ENCODE measurements at places on chromosomes 4 and X.

DNA sequence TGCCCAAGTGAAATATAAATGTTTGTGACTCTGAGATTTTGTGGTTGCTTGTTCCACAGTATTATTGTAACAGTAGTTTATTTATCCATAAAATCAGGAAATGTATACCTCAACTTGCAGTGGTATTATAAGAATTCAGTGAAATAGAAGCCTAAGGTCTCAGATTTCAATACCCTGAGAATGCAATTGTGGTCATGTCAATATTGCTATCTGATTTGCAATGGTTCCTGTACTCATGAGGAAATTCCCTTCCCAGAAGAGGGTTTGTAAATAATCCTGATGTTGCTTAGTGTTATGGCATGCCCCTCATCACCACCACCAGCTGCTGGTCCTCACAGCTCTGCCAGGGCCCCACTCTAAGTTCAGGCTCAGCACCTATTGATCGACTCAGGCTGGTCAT, 67.8 kb downstream of the SLC34A2 start:
- DNase-seq = no peak

DNA sequence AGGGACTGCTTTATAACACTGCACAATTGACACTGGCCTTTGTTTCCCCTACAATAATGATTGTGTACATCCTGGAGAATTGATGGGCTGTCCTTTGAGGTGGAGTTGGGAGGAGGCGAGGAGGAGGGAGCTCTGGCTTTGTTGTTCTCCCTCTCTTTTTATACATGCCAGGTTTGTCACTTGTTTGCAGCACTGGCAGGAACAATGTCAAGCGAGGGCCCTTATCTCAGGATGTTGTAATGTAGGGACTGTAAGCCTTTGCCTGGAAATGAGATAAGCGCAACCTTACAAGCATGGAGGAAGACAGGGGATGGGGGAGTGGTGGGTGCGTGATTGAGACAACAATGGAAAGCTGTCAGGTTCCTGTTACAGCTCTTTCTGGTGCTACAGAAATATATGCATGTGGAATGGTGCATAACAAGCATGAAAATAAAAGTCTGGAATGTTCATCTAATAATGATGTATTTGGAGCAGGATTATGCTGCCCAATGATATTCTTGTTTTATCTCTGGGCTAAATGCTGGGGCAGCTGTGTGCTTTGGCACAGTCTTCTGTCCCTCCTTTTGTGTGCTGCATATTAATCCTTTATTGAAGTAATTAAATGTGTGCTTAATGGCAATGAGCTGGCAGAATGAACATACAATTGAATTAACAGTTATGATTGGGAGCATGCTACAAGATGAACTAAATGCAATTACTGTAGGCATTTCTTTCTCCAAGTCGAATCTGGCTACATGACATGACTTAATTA, 294.4 kb downstream of the GPAT3 start:
- no peak for DNase-seq

DNA sequence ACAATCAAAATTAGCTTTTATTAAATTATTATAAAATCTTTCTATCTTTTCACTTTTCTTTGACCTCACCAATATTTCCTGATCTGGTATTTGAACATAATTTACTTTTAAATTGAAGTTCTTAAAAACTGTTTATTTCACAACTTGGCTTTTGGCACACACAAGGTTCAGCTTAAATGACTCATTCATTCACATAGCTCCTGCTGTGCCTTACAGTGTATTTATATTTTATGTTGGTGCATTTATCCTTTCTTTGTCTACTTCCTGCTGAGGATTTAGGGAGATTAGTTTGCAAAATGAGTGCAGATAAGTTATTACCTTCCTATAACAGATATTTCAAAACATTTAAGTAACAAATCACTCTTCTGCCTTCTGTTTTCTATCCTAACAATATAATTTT, 430.6 kb downstream of the DTHD1 start:
- DNase-seq = no peak

- DNase-seq = no peak
These were observed 61.5 kb upstream of the GATB start for GRCh38 chr4:151822331-151822730.

DNA sequence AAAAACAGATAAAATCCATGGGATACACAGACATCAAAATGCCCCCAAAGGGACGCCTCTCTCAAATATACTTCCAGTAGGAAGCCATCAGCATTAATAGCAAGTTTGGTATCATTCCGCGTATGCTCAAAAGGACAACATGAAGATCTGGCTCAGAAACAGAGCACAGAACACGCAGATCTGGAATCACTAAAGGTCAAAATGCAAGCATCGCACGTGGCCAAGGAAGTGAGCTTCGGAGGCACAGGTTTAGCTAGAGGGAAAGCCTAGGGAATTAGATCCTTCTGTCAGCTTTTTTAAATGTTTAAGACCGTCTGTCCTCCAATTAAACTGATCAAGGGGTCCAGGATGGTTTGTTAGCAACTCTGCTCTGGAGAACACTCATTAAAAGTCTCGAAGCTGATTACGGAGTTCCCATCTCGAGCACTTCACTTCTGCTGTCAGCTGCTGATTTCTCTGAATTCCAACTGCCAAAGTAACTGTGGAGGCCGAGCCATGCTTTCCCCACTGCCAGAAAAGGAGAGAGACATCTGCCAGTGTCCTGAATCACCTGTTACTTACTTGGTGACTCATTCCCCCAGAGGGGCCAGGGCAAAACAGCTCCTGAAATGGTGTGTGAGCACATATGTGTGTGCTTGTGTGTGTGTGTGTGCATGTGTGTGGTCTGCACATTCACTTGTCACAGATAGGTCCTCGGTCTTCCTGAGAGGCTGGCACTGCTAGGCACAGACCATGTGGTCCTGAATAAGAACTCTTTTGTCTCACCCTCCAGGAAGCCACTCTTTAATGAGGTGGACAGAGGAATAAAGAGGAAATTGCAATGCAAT, 177.7 kb upstream of the PPARGC1A start:
- no peak for DNase-seq

DNA sequence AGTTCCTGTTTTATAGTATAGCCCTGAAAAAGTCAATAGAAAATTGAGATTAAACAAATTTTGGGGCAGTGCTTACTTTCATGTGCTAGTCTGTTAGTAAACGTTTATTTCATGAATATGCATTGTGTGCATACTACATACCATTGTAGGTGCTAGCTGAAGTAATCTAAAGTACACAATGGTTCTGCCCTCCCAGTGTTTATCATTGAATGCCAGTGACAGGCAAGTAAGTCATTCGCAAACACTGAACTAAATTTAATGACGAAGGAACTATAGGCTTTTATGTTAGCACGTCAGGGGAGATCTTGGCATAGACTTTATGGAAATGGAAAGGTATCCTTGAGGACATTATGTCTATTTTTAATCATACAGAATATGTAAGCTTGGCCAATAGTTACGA, 426.9 kb upstream of the EPHA5 start:
- no peak for DNase-seq

DNA sequence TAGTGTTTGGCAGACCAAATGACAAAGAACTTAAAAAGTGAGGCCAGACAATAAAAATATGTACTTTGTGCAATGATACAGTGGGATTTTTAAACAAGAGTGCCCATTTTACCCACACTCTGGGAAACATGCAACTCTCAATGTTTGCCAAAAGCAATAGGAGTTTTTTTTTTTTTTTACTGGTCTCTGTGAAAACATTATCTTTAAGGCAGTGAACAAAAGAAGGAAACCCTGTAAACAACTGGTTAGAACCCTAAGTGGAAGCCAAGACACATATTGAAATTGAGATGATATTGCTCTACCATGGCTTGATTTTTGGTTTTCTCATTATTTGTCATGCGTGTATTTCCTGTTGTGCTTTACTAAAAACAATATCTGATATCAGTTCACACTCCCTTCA, 67.2 kb upstream of the PPP3CA start:
- DNase-seq = no peak

DNA sequence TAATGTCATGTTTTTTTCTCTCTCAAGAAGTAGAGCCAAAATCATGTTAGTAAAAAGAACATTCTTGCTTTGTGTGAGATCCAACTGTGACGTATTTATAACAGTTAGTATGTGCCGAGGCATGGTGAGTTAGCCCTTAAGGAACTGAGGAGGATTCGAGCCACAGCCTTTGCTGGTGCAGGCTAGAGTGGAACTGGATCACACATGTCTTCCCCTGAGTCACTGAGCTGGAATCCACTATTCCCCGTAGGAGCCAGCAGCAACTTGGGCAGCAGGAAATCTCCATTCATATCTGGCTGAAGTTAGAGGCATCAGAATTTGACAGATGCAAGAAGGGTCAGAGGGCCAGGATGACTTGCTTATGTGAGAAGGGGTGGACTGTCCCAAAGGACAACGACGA, 144.6 kb upstream of the KIT start:
- no peak for DNase-seq

GRCh38 chrX:134026565-134027311, 41.3 kb upstream of the GPC3 start:
- DNase-seq = peak; percentile 43

DNA sequence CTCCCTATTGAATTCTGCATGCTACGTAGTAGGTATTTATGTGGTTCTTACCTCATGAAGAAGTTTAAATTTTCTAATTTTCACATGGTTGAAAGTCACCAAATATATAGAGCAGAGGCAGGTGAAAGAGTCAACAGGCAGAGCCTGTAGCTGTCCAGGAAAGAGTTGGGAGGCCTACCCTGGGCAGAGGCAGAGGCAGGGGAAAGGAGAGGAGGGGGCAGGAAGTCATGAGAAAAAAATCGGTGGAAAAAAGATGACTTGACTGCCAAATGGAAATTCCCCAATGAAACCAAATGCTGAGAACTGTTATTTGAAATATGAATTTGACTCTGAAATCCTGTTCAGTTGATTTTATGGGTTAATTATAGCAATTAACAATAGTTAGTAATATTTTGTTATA, 23.1 kb upstream of the GPR34 start:
- no peak for DNase-seq

DNA sequence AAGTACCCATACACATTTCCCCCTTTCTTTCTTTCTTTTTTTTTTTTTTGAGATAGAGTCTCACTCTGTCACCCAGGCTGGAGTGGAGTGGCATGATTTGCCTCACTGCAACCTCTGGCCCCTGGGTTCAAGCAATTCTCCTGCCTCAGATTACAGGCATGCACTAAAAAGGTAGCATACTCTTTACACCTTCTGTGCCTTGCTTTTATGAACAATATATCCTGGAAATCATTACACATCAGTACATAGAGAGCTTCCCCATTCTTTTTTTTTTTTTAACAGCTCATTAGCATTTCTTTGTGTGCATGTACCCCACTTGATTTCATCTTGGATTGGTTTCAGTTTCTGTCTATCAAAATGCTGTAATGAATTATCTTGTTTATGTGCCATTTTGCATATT, 18.6 kb upstream of the HSD17B10 start:
- no peak for DNase-seq

GRCh38 chrX:133544115-133544514, 128.8 kb upstream of the GPC4 start:
- DNase-seq = no peak

GRCh38 chr4:14368391-14368790, 633.9 kb upstream of the CPEB2 start:
- no peak for DNase-seq

GRCh38 chr4:18645351-18645750, 623.8 kb upstream of the LCORL start:
- DNase-seq = no peak

DNA sequence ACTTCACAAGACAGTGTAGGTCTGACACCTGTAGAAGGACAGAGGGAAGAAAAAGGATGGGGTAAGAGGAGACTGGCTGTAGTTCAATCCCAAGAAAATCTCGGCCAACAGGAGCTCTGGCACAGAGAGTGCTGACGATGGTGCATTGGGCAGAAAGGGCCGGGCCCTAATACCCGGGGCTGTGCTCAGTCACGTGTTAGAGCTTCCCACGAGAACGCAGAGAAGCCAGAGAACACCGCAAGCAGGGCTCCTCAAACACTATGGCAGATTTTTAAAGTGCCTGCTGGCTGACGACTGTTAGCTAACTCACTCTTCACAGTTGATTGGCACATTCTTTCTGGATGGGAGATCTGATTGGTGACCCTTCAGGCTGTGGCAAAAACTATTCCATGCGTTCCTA, 35.5 kb downstream of the EREG start:
- DNase-seq = no peak

DNA sequence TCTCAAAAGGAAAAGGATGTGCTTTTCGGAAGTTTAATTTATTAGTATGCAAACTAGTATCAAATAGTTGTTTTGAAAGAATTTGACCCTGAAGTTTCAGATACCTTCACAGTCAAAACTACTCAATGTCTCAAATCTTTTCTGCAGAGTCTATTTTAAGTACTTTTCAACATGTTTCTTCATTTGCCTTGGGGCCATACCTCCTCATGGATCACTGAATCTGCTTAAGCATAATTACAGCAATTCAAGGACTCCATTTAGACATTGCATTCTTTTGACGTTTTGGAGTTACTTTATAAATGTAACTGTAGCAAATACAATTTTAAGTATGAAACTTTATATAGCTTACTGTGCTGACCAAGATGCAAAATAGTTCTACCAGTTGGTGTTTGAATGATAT, 25.5 kb downstream of the PALLD start:
- DNase-seq = no peak

- DNase-seq = no peak
These were observed 656.7 kb downstream of the IL1RAPL1 start for GRCh38 chrX:29243942-29244341.

DNA sequence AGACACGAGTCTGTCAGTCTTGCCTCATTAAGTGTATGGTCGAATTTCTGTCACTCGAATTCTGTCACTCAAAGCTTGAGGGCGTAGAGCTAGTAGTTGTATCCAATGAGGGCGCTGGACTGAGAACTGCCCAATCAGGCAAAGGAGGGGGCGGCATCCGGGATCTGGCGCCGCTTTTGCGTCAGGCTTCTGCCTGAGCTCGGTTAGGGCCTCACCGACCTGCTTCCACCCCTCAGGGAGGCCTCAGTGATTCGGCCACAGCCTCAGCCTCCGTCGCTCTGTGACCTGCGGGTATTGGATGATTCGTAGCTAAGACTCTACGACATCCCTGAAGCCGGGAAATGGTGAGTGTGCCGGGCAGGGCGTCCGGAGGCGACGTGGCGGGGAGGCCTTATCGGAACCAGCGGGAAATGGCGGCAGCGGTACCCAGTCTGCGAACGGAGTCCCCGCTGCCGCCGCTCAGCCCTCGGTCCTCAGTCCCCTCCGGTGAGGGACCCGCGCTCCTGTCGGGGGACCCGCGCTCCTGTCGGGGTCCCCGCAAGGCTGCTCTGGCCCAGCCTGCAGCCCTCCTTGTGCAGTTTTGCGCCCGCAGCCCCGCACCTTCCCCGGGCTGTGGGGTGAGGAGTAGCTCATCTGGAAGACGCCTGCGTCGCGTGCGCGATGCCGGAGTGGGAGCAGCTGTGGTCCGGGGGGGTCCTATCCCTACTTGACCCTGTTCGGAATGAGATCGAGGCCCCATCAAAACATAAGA, 88.3 kb downstream of the ZNF718 start:
- DNase-seq = no peak

Data from D341Med (cell line).